ENCODE measurements at places on chromosomes 11 and 22. TPM values are rescaled to one million over a fixed set of nuclear protein-coding genes. Genes with fewer than 3 reads are reported as not detected.

OR4A47 gene
- not detected for total RNA-seq

APOL5 gene
- total RNA-seq = not detected

MICAL3 gene
- total RNA-seq = 11.2 TPM

SMIM35 gene
- not detected for total RNA-seq

PNPLA3 gene
- total RNA-seq = not detected

OR52E8 gene
- not detected for total RNA-seq

OR51A4 gene
- not detected for total RNA-seq

- peak overlapping the region; percentile 97 for H3K27ac ChIP-seq
- H3K36me3 ChIP-seq = peaks cover 71% of the 10 kb centered on the region
- peaks cover 67% of the 10 kb centered on the region for H3K4me1 ChIP-seq
- no peaks in the 10 kb centered on the region for H3K27me3 ChIP-seq
- DNase-seq = peak; percentile 85
Observed at GRCh38 chr11:67277231-67277961, 11.1 kb downstream of the GRK2 start.

- H3K27ac ChIP-seq = no peak overlapping the region
- H3K36me3 ChIP-seq = peaks cover 62% of the 10 kb centered on the region
- H3K4me3 ChIP-seq = no peak overlapping the region
- no peak for DNase-seq
Observed at GRCh38 chr22:46233231-46233630, 16.9 kb downstream of the CDPF1 start.

DNA sequence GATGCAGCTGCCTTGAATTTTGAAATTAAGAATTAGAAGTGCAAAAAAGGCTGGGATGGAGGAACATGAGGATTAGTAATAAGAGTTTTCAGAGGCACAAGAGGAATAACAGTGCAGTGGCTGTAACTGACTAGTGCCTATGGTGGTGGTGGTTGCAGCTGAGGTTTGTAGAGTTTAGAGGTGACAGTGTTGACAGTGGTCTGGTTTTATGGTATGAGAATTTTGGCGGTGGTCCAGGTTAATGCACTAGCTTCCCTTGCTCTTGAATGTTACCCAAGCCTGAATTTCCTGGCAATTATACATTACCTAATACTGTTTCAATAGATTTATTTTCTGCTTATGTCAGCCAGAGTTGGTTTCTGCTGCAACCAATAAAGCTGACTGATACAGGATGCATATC lies 112.8 kb upstream of the C11orf87 start:
- no peaks in the 10 kb centered on the region for H3K36me3 ChIP-seq
- H3K4me3 ChIP-seq = no peak overlapping the region
- H3K27me3 ChIP-seq = no peaks in the 10 kb centered on the region
- no peak overlapping the region for H3K27ac ChIP-seq

- no peak overlapping the region for H3K4me3 ChIP-seq
- H3K36me3 ChIP-seq = no peaks in the 10 kb centered on the region
Observed at GRCh38 chr22:22840780-22841179, 46.8 kb upstream of the IGLL5 start.

DNA sequence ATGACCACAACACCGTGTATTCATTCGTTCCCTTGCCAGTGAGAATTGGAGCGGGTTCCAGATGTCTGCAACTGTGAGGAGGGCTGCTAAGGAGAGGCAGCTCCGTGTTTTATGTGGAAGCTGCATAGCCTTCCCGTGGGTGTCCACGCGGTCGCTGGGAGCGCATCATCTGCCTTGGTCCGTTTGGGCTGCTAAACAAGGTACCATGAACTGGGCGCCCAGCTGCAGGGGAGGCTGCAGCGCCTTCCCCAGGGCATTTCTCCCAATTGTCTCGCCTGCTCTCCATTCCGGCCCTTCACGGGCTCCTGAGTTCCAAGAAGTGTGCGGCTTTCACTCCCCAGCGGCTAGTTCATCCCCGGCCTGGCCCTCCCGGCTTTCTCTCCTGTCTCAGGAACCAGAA lies 1446.4 kb downstream of the TBC1D22A start:
- H3K4me1 ChIP-seq = no peaks in the 10 kb centered on the region
- no peak for DNase-seq
- H3K4me3 ChIP-seq = no peak overlapping the region
- H3K36me3 ChIP-seq = no peaks in the 10 kb centered on the region
- H3K27ac ChIP-seq = no peak overlapping the region

DNA sequence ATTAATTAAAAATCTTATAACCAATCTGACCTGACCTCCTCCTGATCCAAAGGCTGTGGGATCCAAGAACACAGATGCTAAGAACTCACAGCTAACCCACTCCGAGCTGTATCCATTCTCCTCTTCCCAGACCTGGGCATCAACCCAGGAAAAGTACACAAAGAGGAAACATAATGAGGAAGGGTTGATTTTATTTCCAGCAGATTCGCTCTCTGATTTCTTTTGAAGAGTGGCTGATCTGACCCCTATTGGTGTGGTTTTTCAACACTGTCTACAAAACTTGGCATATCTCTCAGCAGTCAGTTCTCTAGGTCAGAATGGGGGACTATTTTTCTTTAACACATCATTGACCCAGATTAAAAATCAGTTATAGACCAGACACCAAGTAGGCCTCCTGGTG lies 201.9 kb upstream of the UBASH3B start:
- no peaks in the 10 kb centered on the region for H3K27me3 ChIP-seq
- H3K4me1 ChIP-seq = no peaks in the 10 kb centered on the region
- H3K36me3 ChIP-seq = no peaks in the 10 kb centered on the region
- no peak for DNase-seq
- H3K4me3 ChIP-seq = no peak overlapping the region
- H3K27ac ChIP-seq = no peak overlapping the region

GRCh38 chr11:103338621-103339484 lies 229.6 kb downstream of the DYNC2H1 start:
- no peaks in the 10 kb centered on the region for H3K27me3 ChIP-seq
- H3K36me3 ChIP-seq = no peaks in the 10 kb centered on the region
- no peak for DNase-seq
- no peak overlapping the region for H3K27ac ChIP-seq

GRCh38 chr11:26335903-26336302 lies 4.0 kb downstream of the ANO3 start:
- no peaks in the 10 kb centered on the region for H3K4me1 ChIP-seq
- H3K36me3 ChIP-seq = no peaks in the 10 kb centered on the region
- H3K4me3 ChIP-seq = no peak overlapping the region
- no peak for DNase-seq

DNA sequence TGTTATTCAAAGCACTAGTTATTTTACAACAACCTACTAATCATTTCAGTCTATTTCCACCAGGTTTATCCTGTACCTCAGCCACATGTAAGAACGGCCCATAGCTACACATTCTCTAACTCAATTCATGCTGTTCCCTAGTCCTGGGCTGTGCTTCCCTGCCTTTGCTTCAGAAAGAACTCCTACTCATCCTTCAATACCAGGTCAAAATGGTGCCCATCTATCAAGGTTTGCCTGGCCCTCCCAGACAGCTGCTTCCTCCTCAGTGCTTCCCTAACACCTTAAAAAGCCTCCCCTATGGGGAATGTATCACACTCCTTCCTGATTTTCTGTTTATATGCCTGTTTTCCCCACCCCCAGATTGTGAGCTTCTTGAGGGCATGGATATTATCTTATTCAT lies 400.7 kb downstream of the MN1 start:
- no peaks in the 10 kb centered on the region for H3K27me3 ChIP-seq
- H3K4me3 ChIP-seq = no peak overlapping the region
- no peaks in the 10 kb centered on the region for H3K36me3 ChIP-seq
- H3K27ac ChIP-seq = no peak overlapping the region

- H3K4me3 ChIP-seq = no peak overlapping the region
- no peaks in the 10 kb centered on the region for H3K27me3 ChIP-seq
- H3K4me1 ChIP-seq = peaks cover 6% of the 10 kb centered on the region
- DNase-seq = no peak
- no peaks in the 10 kb centered on the region for H3K36me3 ChIP-seq
- H3K27ac ChIP-seq = no peak overlapping the region
Observed at GRCh38 chr11:120363436-120363835, 27.2 kb downstream of the ARHGEF12 start.

DNA sequence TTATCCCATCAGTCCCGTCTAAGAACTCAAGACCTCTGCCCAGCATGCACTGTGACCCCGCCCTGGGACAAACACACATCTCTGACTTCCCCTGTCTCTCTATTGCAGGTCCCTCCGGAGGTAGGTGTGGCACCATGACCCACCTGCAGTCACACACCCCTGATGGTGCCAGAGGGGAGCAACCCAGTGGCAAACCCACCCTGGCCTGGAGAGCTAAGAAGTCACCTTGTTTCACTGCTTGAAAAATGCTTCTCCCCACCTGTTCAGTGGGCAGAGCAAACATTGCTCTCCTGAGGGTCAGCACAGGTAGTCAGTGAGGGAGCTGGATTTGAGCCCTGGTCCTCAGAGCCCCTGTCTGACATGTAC lies 23.9 kb downstream of the CAPN1 start:
- DNase-seq = no peak
- H3K4me3 ChIP-seq = no peak overlapping the region
- H3K27me3 ChIP-seq = no peaks in the 10 kb centered on the region
- H3K4me1 ChIP-seq = no peaks in the 10 kb centered on the region
- peaks cover 100% of the 10 kb centered on the region for H3K36me3 ChIP-seq

DNA sequence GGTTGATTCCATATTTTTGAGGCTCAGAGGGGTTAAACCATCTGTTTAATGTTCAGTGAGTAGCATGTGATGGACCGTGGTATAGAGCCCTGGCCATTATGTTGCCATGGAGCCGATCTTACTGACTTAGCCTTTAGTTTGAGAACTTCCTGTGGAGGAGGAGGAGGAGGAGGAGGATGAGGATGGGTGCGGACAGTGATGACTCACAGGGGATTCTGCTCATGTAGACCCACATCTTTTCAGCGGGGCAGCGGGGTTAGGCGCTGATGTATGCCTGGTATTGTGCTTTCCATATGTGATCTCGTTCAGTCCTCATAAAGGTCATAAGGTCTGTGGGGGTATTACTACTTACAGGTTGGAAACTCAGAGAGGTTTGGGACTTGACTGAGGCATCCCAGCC lies 13.9 kb downstream of the STX3 start:
- no peaks in the 10 kb centered on the region for H3K27me3 ChIP-seq
- H3K4me1 ChIP-seq = peaks cover 9% of the 10 kb centered on the region
- peaks cover 11% of the 10 kb centered on the region for H3K36me3 ChIP-seq
- no peak overlapping the region for H3K4me3 ChIP-seq
- DNase-seq = no peak
- H3K27ac ChIP-seq = no peak overlapping the region

DNA sequence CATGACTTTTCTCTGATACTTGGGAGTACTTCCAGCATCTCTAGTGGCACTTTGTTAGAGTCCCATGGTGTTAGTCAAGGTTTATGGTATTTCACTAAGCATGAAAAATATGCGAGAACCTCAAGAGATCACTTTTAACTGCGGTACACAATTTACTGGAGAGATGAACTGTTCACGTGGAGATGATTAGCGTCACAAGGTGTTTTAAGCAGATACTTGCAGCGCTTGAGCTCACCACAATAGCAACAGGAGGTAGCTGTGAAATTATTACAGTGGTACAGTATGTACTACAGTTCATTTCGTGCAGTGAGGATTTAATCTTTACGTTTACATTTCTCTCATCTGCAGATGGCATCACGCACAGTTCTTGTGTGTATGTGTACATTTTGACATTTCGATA lies 4.5 kb downstream of the PARVA start:
- H3K4me1 ChIP-seq = no peaks in the 10 kb centered on the region
- peak overlapping the region; percentile 87 for H3K27ac ChIP-seq
- H3K4me3 ChIP-seq = no peak overlapping the region
- DNase-seq = no peak
- H3K27me3 ChIP-seq = no peaks in the 10 kb centered on the region

DNA sequence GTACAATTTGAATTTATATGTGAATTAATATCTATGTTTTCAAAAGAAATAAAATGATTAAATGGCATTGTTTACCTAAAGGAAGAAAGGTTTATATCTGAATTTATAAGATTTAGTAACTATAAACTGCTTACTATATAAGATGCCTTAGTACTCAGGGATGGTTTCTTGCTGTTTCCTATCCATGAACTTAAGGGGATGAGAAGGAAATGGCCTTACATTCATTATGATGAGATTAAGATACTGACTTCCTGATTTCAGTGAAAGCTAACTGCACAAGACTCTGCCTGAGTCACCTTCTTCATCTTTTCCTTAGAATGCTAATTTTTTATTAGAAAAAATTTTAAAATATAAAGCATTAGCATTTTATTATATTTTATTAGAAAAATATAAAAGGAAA lies 606.3 kb upstream of the ARHGAP42 start:
- no peak overlapping the region for H3K4me3 ChIP-seq
- no peak for DNase-seq
- H3K27ac ChIP-seq = no peak overlapping the region
- H3K27me3 ChIP-seq = no peaks in the 10 kb centered on the region
- H3K36me3 ChIP-seq = no peaks in the 10 kb centered on the region

- no peak overlapping the region for H3K4me3 ChIP-seq
- DNase-seq = no peak
- H3K27me3 ChIP-seq = no peaks in the 10 kb centered on the region
- H3K4me1 ChIP-seq = peaks cover 75% of the 10 kb centered on the region
- peak overlapping the region; percentile 89 for H3K27ac ChIP-seq
Observed at GRCh38 chr11:1880746-1881441, 10.8 kb downstream of the PRR33 start.

Measured in esophagus squamous epithelium (tissue), 5 donors.